ENCODE measurements at places on chromosomes 5 and 9.

- no peak for DNase-seq
These were observed 1168.2 kb downstream of the CDH12 start for GRCh38 chr5:21684992-21685391.

DNA sequence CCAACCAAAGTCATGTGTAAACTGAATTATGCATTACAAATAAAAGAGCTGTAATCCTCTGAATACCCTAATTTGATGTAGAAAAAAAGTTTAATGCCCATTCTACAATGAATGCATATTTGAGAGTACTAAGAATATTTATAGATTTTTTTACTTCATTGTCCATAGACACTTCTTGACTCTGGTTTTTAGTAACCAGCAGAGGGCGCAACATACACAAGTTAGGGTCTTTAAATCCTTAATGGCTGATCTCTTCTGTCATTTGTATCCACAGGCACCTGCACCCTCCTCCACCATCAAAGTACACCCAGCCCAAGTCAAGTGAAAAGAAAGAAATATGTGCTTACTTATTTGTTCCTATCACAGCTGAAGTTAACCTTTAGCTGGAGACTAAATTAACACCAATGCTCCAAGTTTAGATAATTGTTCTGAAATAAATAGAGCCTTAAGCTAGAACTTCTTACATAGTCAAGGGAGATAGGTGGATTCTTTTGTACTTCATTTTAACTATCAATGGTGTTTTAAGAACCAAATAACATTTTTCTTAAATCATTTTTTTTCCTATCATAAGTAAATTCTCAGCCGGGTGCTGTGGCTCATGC is 524.2 kb upstream of the DAB2 start:
- DNase-seq, result peak; percentile 46

DNA sequence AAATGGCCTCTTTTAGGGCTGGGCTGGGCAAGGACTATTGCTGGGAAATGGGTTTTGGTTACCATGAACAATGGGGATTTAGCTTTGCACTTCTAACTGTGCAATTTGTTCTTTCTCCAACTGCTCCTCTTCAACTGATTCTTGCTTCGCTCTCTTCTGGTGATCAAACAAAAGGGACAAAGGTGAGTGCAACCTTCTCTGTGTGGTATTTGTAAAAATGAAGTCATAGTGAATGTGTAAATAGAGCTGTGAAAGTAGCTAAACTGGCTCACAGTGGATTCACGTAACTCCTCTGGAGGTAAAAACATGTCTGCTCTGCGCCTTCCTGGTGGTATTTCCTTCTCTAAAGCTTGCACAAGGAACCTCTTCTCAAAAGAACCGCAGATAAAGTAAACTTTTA is 20.9 kb upstream of the SPINK14 start:
- DNase-seq, result no peak

DNA sequence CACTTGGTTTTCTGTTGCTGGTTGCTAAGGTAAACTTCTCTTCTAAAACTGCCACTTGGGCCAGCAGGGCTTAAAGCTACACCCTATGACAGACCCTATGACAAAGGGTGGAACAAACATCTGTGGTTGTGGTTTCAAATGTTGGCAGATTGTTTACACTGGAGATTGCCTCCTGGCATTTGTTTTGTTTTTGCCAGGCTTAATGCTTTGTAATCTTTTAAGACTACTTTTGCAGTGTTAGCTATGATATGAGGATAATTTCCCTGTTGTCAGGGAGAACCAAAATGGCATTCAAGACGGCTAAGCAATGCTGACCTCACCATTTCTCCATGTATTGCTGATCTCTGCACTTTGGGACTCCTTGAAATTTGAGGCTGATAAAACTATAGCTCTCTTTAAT is 50.3 kb downstream of the MAMDC2 start:
- no peak for DNase-seq

GRCh38 chr5:151745071-151745705 is 13.2 kb downstream of the ATOX1 start:
- DNase-seq, result no peak

DNA sequence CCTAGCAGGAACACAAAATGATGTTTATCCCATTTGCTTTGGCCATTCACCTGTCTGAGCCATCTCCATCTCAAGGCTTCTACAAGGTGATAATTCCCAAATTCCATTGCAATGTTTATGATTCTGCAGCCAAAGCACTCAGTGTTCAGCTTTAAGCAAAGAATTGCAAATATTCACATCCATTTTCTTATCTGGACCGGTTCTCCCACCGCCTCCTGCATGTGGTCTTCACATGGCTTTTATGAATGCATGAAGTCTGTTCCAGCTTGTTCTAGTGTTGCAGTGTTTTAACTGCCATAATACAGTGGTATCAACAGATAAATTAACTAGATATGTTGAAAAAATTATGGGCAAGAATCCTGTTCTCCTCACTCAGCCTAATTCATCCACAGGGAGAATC is 443.0 kb upstream of the KLF4 start:
- no peak for DNase-seq

DNA sequence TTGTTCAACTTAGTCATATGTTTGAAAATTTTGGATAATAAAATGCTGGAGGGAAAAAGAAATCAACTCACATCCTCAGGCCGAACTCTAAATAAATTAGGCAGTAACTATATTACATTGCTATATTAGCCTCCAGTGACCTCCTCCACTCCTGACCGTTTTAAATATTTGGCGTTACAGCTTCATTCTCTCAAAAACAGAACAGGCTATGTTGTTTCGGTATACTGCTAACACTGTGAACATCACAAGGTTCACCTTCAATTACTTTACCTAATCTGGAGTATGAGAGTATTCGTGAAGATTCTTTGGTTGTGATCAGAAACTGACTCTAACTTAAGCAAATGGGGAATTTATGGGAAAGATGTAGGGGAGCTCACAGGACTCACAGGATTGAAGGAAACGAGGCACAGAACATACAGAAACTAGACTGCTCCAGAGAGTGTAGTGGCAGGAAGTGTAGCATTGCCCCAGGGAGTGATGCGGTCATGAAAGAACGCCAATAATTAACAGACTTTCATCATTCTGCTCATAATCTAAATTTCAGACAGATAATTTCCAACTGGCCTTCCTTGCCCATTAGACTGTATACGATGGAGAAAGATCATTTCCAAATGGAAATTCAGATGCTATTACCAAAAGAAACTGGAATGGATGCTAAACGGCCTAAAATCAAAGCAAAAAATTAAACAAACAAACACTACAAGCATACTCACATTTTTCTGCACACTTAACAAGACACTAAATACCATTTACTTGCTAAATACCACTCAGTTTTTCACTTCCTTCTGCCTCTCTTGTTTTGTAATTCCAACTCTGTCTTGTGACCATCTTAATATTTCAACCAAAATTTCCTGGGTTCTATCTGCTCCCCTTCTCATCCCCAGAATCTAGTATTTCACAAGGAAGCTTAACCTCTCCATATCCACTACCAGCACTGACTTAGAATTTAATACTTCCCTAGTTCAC is 110.1 kb upstream of the LPAR1 start:
- no peak for DNase-seq

GRCh38 chr9:1179366-1179765 is 129.2 kb downstream of the DMRT2 start:
- no peak for DNase-seq

DNA sequence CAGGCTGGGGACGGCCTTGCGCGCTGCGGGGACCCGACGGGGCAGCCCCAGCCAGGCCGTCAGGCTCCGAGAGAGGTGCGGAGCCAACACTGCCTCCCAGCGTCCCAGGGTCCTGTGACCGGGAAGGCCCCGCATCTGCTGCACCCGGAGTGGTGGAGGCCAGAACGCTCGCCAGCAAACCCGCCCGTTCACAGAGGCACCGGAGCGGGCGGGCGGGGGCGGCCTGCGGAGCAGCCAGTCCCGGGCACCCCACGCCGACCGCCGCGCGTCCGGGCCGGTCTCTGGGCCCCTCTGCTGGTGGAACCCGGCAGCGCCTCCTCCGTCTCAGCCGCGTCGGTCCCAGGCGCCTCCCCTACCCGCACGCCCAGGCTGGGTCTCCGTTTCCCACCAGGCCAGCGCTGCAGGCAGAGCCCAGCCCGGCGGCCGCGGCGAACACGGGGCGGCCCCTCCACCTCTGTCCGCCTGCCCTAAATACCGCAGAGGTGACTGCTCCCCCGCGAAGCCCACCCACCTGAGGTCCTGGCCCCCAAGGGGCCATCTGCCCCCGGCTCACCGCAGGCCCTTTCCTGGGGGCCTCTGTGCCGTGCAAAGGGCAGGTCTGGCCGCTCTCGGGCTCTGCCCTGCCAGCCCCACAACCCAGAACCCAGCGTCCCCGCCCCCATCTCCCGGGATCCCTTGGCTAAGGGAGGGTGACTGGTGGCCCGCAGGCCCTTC is 15.9 kb downstream of the EXD3 start:
- DNase-seq, result peak; percentile 52

DNA sequence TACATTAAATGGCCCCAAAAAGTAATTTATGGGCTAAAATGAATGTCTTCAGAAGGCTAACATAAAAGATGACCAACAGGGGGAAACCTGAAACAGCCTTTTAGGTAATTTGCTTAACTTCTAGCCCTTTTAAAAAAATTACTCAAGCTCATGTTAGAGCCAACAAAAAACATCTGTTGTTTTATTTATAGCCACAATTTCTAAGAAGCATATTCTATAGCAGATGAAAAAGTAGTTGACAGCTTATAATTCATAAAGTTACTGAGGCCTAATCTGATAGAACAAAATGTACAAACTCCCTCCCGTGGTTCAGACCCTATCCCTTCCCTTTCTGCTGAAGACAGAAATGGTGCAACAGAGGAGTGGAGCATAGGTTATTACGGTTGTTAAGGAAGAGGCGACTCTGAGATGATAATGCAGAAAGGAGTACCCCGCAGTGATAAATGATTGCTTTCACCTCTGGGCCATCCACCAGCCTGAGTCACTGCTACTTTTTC is 46.1 kb downstream of the PIK3R1 start:
- DNase-seq, result no peak

GRCh38 chr5:38582293-38582974 is 26.0 kb upstream of the LIFR start:
- DNase-seq, result no peak

DNA sequence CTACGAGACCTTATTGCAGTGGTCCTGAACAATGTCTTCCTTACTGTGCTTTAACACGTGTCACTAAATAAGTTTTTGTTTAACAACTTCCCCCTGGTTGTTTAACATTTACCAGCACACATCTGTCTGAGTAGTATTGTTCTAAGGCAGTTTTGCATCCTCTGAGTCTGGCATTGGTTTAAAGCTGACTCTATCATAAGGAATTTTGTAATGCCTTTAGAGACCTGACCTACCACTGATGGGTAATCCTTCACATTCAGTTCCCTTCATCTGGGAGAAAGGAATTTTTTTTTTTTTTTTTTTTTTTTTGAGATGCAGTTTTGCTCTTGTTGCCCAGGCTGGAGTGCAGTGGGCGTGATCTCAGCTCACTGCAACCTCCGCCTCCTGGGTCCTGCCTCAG is 20.0 kb upstream of the PCAT7 start:
- DNase-seq, result no peak

DNA sequence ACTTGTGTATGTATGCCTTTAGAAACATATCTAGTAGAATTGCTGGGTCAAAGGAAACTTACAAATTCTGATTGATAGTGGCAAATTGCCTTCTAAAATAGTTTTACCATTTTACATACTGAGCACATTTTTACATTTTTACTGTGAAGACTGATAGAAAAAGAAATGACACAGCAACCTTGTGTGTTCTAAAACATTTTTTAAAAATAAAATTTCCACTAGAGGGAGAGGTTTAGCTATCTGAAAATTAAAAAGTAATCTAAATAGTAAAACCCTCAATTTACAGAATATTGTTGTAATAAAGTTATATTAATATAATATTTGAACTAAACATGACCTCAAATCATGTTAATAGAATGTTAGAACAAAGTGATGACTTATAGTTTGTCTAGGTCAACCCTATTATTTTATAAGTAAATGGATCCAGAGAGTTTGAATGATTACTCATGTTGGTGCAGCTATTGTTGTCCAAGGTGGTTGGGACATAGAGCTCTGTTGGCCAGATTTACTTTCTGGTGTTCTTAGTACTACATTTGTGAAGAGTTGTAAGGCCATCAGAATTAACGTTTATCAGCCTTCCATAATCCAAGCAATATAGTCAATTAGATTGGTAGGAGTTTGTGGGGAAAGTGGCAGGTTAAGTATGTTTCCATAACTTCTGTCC is 17.2 kb downstream of the CENPP start:
- no peak for DNase-seq
